ENCODE measurements at places on chromosomes 2 and 18.

DNA sequence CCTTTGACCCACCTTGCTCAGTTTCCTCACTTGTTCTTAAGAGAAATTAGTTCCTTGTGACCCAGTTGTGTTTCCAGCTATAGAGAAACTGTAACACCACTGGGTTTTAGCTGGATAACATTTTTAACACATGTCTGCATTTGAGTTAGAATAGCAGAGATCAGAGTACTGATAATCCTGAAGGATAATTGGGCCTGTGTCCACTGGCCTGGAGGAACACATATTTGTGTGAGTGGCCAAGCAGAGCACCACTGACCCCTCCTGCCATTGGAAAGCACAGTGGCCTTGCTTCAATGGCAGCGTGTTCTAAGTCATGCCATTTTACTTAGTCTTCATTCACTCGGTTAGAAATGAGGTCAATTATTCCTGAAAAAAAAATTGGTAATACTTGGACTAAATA lies 42.6 kb downstream of the PKP4 start:
- DNase-seq, result no peak

DNA sequence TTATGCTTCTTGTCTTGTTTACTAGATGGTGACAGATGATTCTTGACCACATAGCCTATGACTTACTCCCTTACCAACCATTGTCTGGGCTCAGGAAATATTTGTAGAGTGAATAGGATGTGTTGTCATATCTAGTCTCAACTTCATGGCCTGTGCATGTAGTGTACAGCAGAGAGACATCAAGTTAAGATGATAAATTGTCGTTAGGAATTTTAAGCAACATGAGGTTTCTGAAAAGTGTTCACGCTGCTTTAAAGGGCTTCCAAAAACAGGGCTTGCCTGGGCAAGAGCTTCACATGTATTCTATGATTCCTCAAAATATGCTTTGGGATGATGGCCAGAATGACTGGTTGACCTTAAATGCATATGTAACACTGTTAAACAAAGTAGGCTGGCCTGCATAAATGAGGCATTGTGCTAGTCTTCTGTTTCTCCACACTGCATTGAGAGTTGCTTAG lies 424.0 kb downstream of the RND3 start:
- DNase-seq, result no peak

DNA sequence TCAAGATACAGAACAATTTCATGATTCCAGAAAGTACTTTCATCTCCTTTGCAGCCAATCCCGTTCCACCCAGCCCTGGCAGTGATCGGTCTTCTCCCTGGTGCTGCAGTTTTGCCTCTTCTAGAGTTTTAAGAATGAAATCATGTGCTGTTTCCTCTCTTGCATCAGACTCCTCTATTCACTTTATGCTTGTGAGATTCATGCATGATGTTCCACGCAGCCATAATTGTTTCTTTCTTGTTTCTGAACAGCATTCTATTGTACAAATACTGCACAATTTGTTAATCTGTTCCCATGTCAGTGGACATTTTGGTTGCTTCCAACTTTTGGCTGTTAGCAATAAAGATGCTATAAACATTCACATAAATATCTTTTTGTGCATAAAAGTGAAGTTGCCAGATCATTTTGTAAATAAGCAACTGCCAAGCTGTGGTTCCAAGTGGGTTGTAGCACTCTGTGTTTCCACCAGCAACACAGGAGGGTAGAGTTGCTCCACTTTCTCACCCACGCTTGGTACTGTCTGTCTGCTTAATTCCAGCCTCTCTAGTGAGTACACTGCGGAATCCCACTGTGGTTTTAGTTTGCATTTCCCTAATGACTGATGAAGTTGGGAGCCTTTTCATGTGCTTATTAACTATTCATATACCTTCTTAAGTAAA lies 104.5 kb downstream of the TWIST2 start:
- no peak for DNase-seq

DNA sequence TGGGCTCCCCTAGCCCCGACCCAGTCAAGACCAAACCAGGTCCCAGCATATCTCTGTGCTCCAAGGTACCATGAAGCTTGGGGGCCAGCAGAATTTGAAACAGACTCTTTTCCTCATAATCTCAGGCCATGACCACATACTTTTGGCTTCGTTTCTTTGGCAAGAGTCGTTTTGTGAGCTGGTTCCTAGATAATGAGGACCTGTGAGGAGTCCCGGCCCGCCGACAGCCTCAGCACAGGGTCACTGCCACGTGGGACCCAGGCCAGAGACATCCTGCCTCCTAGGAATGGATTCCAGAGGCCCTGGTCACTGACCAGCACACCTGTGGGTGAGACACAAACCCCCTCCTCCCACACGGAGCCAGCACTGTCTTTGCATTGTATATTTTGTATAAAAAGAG lies 73.5 kb downstream of the VAPA start:
- no peak for DNase-seq

GRCh38 chr2:33062665-33063250 lies 116.0 kb downstream of the LTBP1 start:
- DNase-seq, result no peak

Data from stimulated activated CD4-positive, alpha-beta T cell treated with anti-CD3 and anti-CD28 coated beads, Interleukin-4, amount 100 ng/mL, for 1 hour (primary cell).